ENCODE measurements at places on chromosomes 1 and 21. TPM values are rescaled to one million over a fixed set of nuclear protein-coding genes. Genes with fewer than 3 reads are reported as not detected.

DNA sequence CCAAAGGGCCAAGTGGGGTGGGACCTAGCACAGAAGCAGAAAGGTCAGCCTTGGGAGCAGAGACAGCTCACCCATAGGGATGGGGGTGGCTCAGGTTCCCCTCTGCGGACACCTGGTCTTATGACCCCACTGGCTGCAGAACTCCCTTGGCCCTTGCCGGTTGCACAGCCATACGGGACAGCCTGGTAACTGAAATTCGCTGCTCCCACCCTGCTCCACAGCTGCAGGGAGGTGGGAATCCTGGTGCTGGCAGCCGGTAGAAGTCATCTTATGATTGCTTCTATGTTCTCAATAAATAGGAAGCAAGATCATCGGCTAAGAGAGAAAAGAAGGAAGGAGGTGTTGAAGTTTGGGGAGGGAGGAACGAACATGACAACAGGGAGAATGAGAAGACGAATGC is 64.1 kb downstream of the HLCS start:
- no peak for DNase-seq

- DNase-seq, result no peak
Measured at GRCh38 chr1:163834778-163835177, 513.0 kb downstream of the NUF2 start.

DNA sequence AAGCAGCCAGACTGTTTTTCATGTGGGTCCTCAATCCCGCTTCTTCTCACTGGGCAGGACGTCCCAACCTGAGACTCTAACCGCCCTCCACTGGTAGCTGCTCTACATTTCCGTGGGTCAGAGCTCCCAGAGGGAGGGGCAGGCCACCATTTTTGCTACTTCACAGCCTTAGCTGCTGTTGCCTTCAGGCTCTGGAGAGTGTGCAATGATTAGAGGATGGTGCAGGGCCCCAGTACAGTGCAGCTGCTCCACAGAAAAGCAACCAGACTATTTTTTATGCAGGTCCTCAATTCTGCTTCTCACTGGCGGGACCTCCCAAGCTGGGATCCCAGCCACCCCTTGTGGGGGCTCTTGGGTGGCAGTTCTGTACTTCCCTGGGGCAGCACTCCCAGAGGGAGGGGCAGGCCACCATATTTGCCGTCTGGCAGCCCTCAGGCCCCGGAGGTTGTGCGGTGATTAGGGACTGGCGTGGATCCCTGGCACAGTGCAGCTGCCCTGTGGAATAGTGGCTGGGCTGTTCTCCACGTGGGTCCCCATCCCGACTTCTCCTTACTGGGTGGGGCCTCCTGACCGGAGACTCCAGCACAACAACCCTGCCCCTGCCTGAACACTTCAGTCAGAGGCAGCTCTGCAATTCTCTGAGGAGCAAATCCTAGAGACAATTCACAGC is 647.6 kb upstream of the PKN2 start:
- DNase-seq, result no peak

DNA sequence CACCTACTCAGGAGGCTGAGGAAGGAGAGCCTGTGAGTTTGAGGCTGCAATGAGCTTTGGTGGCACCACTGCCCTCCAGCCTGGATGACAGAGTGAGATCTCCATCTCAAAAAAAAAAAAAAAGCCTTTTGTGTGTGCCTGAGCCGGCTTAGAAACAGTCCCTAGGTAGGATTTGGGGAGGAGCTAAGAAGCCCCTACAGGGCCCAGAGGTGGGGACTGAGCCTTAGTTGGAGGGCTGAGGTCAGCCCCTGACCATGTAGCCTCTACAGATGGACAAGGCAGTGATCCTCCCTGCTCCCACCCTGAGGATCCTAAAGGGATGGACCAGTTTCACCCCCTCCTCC is 2.5 kb downstream of the ADAMTSL4 start:
- no peak for DNase-seq

DNA sequence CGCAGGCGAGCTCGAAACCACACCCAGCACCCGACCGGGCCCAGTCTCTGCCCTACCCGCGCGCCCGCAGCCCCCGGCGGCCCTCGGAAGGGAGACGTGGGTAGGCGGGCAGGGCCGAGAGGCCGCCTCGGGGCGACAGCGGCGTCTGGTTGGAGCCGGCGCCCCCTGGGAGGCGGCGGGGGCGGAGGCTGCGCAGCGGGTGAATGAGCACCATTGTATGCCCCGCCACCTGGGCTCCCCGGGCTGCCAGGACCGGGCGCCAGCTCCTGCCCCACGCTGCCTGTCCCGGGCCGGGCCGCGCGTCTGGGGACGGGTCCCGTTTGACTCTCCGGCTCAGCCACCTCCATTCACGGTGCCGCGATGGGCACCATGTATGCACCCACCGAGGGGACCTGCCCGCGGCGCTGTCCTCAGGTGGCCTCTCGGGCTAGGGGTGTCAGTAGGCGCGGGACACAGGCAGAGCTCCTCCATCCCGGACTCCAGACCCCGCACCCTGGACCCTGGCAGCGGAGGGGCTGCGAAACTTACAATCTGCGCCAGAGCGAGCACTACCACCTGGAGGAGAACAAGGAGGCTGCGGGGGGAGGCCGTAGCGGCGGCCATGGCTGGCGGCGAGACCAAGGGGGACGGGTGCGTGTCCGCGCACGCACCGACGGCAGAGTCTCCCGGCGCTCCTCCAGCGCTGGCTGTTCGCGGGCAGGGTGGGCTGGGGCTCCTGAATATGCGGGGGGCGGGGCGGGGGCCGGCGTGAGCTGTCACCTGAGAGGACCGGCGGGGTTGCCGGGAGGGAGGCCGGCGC is at the start of gene COL9A2:
TSS of gene COL9A2 (minus strand) at position 692 of the 799 bp plus-strand sequence. CDS start at position 603, 89 bp downstream.
- peak; percentile 68 for DNase-seq

DNA sequence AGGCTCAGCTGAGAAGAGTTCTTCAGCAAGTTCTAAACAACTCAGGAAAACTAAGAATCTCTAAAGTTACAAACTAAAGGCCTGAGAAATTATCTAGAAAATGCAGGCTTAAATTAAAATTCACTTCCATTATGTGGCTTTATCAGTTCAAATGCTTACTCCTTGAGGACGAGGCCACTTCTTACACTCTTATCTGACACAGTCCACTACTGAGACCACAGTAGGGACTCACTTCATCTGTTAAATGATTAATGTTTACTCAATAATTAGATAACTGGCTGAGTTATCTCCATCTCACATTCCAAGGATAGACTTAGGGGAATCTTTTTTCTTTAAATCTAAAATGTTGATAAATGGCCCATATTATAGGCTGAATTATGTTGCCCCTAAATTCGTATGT is 1.6 kb downstream of the C1orf141 start:
- DNase-seq, result no peak

DNA sequence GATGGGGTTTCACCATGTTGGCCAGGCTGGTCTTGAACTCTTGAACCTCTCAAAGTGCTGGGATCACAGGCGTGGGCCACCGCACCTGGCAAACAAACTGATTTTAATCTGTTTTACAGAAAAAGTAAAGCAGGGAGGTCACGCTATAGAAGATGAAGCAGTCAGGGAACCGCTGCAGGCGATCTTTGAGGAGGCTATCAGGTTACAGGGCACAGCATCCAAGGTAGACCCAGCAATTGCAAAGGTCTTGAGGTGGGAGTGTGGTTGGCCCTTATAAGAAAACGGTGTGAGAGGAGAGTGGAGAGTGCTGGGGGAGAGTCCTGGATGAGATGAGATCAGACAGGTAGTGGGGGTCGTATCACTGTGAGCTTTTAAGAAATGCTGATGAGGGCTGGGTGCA is 2.6 kb upstream of the TMCO4 start:
- no peak for DNase-seq

DNA sequence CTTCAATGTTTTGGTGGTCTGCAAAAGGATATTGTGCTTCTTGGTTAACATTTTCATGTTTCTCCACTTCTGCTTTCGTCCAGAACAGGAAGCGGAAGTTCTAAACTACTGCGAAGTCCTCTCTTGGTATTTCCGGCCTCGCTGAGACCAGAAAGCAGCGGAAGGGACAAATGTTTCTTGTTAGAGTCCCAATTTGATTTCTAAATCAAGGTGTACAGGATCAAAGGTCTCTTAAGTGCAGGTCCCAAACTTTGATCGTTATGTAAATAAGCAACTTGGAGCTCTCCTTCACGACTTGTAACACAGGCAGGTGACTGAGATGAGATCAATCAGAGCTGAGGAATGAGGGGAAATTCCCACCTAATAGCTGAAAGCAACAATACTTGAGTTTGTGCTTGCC is 40.1 kb upstream of the HMCN1 start:
- no peak for DNase-seq

DNA sequence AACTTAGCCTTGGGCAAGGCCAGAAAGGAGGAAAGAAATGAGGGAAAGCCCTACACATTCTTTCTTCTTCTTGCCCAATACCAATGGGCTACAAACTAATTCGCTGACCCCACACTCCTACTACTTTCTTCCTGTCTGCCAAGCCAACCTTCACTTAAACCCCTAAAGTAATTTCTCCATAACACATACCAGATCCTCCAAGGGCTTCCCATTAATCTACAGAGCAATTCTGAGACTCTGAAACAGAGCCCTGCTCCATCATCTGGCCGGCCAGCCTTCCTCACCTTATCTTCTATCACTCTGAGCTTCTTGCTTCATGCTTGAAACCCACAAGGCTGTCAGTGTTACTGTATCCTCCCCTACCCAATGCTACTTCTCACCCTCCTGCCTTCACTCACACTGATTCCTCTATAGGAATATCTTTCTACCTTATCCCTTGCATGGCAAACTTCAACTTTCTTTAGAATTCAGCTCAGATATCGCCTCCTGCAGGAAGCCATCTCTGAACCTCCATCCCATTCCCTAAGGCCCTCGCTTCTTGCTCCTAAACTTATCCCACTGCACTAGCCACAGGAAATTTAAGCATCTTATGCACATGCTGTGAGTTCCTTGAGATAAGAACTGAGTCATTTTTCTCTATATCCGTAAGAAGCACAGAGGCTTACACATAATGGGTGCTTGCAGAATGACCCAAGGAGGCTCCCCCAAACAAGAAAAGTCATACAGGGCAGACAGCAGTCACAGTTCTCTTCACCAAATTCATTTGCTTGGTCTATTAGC is 81.9 kb downstream of the JAK1 start:
- no peak for DNase-seq

DNA sequence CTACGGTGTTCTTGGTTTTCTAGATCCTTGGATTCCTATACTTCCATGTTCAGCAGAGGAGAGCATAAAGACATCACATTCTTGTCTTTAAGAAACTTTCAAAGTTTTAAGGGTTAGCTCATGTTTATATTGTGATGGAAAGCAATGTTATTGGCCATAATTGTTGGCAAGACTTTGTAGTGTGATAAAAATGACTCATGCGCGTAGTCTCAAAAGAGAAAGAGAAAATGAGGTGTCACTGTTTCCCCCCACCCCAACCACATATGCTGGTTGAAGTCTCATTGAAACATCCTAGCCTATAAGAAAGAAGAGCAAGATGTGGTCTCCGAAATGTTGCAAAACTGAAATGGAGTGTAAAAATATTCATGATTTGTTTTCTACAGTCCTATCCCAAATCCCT is 348.8 kb downstream of the PTBP2 start:
- no peak for DNase-seq

- no peak for DNase-seq
Measured at GRCh38 chr1:92314024-92314423, 15.2 kb downstream of the RPAP2 start.

GRCh38 chr1:15275921-15276683 is 29.1 kb downstream of the FHAD1 start:
- no peak for DNase-seq

GRCh38 chr1:30476911-30477459 is 246.4 kb downstream of the MATN1 start:
- DNase-seq, result no peak

- no peak for DNase-seq
Measured at GRCh38 chr1:111878649-111879048, 110.8 kb downstream of the KCND3 start.

GRCh38 chr1:24709791-24710441 is 35.3 kb upstream of the CLIC4 start:
- DNase-seq, result no peak

DNA sequence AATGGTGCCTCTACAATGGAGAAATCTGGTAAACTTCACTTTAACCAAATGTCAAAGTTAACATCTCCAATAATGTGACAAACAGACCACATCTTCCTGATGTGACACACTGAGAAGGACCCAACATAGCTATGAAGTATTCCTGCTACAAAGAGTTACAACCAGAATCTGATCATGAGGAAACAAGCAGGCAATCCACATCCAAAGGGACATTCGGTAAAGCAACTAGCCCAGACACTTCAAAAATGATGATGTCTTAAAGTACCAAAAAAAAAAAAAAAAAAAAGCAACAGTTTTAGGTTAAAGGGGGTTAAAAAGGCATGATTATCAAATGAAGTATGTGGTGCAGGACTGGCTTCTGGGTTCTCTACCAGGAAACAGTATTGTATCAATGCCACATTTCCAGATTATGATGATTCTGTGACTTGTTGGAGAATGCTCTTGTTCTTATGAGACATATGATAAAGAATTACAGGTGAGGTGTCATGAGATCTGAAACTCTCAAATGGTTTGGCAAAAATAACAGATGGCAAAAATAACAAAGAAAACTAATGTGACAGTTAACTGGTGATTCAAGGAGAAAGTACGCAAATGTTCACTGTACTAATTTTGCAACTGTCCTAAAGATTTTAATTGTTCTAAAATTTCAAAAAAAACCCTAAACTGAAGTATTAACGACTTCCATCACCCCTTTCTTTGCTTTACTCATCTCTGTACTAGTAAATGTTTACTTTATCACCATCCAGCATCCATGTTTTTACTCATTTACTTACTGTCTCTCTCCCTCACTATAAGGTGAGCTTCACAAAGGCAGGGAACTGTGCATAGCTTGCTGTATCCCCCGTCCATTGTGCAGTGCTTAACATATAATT is 2.8 kb downstream of the CD58 start:
- DNase-seq, result no peak

DNA sequence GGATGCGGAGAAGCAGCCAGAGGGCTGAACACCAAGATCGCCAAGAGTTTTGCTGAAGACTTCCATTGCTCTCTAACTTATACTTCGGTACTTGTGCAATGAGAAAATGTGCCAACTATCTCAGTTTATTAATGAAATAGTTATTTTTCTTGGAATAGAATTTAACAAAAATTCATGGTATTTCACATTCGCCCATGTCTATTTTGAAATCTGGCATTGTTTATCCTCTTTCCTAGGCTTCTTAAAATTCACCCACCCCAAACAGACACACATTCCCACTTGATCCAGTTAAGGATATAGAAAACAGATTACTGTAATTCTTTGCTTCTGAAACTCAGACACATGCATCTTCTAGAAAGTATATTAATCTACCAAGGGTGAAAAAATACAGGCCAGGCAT is 56.3 kb upstream of the ADAMTS5 start:
- DNase-seq, result no peak

- DNase-seq, result no peak
Measured at GRCh38 chr1:1771096-1771495, 7.2 kb downstream of the NADK start.

The CFHR1 gene
- not detected for total RNA-seq

The LGR6 gene
- total RNA-seq, result 2.7 TPM

The NTRK1 gene
- total RNA-seq, result 13.7 TPM

The PTP4A2 gene
- total RNA-seq, result 363 TPM

The GPR52 gene
- 1.8 TPM for total RNA-seq

The FALEC gene
- 0.58 TPM for total RNA-seq

The F13B gene
- not detected for total RNA-seq

The THEM5 gene
- total RNA-seq, result not detected

The PERM1 gene
- total RNA-seq, result not detected

The KDM5B gene
- total RNA-seq, result 55.5 TPM

The SMAP2 gene
- 138 TPM for total RNA-seq

The PGLYRP3 gene
- not detected for total RNA-seq

The TMPRSS15 gene
- not detected for total RNA-seq

The GFI1 gene
- 52.2 TPM for total RNA-seq

The GJA9 gene
- total RNA-seq, result not detected

The BRINP2 gene
- total RNA-seq, result not detected

The PODN gene
- 0.14 TPM for total RNA-seq

The KRTAP10-8 gene
- not detected for total RNA-seq

All from activated naive CD8-positive, alpha-beta T cell treated with anti-CD3 and anti-CD28 coated beads, Interleukin-2, amount 10 ng/mL, durations not matched to agents 7 days and 5 days (primary cell).